A673 (cell line): ENCODE measurements at places on chromosomes 3 and 15.

GRCh38 chr3:184551103-184551502 is 10.5 kb upstream of the EPHB3 start:
- DNase-seq = no peak

- DNase-seq = no peak
Observed at GRCh38 chr3:74121761-74122160, 492.7 kb downstream of the CNTN3 start.

GRCh38 chr3:127629467-127630403 is 750 bp downstream of the PODXL2 start:
- DNase-seq = peak; percentile 19

DNA sequence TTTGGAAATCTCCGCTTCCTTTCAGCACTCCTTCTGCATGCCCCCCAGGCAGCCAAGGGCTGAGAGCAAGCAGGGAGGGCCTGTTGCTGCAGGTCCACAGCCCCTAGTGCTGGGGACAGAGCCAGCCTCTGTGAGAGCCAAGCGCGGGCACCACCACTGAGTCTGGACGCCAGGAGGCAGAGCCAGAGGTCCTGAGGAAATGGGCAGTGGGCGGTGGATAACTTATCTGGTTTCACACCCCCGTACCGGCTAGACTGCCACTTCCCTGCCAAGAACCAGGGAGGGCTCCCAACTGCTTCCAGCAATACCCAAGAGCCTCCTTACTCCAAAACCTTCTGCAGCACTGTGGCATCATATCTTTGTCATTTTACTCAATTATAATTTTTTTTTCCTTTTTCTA is 141.6 kb upstream of the IGF1R start:
- DNase-seq = no peak

DNA sequence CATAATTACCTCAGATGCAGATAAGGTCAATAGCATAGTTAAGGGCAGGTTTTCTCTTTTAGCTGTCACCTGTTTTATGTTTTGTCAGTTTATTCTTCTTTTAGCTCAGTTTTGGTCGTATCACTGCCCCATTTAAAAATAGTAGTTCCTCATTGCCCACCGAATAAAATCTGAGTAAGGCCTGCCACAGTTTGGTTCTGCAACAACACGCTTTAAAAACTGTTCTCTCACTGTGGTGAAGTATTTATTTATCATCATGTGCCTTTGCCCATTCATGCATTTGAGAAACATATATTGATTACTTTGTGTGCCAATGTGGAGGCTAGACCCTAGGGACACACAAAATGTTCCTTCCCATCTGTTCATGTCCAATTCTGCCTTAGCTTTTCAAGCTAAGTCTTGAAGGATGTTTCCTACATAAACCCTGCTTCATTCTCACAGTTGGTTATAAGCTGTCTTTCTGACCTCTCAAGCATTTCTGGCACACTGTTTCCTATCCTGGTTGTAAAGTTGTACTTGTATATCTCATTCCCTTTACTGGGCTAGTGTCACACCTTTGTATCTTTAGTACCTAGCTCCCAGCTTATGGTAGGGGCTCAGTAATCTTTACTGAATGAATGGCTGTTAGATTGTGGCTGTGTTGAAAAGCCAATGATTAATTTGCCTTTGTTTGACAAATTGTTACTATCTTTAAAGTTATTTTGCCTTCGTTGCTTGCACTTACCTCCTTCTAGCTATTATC is 23.9 kb downstream of the AKAP13 start:
- no peak for DNase-seq

- DNase-seq = peak; percentile 72
Observed at GRCh38 chr3:98343647-98344507, 9.8 kb upstream of the OR5K4 start.

- DNase-seq = no peak
Observed at GRCh38 chr15:70417535-70417934, 319.8 kb upstream of the TLE3 start.

- DNase-seq = no peak
Observed at GRCh38 chr15:98381446-98381845, 266.9 kb upstream of the IGF1R start.

GRCh38 chr3:87069971-87070370 is 79.0 kb upstream of the VGLL3 start:
- DNase-seq = peak; percentile 31

- no peak for DNase-seq
Observed at GRCh38 chr3:150747886-150748683, 14.9 kb downstream of the SIAH2 start.

GRCh38 chr15:35784745-35785144 is 238.8 kb upstream of the DPH6 start:
- DNase-seq = peak; percentile 45

- DNase-seq = no peak
Observed at GRCh38 chr15:30882849-30883433, 20.8 kb upstream of the FAN1 start.

GRCh38 chr15:90174140-90174875 is 26.8 kb upstream of the SEMA4B start:
- no peak for DNase-seq

DNA sequence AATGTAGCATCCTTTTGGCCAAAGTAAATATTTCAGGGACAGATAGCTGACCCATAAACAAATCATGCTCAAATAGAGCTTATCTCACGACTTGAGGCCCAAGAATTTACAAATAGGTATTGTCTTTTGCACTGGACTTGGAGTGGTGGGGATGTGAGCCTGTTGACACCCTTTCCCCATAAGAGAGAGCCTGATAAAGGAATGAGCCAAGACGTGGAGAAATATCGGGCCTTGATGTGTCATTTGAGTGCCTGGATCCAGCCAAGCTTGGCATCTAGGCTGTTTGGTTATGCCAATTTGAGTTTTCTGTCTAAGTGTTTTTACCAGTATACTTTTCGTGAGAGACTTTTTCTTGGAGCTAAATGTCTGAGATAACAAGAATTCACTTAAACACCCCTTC is 112.9 kb upstream of the RGMA start:
- no peak for DNase-seq

GRCh38 chr3:156449710-156450574 is 105.0 kb downstream of the SSR3 start:
- peak; percentile 39 for DNase-seq

- no peak for DNase-seq
Observed at GRCh38 chr3:60056404-60056803, 1006.6 kb upstream of the CFAP20DC start.

- DNase-seq = no peak
Observed at GRCh38 chr3:172089250-172089649, 49.9 kb downstream of the FNDC3B start.

GRCh38 chr15:39631357-39631756 is 50.5 kb downstream of the THBS1 start:
- DNase-seq = no peak

DNA sequence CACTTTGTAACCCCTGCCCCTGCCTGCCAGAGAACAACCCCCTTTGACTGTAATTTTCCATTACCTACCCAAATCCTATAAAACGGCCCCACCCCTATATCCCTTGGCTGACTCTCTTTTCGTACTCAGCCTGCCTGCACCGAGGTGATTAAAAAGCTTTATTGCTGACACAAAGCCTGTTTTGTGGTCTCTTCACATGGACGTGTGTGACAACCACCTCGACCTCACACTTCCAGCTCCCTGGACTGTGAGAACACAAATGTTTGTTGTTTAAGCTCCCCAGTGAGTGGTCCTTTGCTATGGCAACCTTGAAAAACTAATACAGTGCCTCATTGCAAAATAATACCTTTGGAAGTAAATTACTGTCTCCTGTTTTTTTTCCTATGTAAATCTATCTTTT is 299.2 kb upstream of the POU1F1 start:
- no peak for DNase-seq

- DNase-seq = no peak
Observed at GRCh38 chr3:148062590-148062989, 635.1 kb upstream of the AGTR1 start.

- peak; percentile 54 for DNase-seq
Observed at GRCh38 chr15:73927003-73927475, 777 bp downstream of the LOXL1 start.

DNA sequence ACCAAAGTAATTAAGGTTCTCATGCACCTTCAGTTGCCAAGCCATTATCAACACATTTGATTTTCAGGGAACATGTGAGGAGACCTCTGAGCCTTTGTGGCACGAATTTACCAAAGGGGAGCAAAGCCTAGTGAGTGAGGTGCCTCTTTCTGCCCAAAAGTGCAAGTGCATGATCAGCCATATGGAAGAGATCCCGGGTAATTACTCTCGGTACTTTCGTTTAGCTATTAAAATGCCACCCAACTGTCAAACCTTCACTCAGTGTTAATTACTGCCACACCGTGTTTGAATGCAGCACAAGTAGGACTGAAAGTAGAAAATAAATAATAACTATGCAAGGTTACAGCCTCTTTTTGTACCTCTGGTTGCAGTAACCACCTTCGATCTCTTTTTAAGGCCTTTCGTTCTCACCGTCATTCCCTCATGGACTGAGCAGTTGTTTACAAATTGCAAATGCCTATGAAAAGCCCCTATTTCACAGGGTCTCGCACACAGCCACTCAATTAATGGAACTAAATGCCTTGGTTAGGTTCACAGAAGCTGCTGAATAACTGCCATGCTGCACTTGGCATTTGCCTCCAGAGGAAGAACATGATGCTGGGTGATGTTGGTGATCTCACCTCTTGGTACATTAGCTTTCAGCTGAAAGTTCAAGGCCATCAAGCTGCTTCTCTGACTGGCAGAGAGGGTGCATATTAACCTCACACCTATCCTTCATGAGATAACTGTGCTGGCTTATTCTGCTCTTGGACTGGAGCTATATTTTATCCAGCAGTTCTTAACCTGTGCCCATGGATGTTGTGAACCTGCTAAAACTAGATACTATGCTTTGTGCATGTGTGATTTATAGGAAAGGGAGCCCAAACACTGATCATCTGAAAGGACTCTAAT is 69.9 kb downstream of the TNIK start:
- DNase-seq = no peak

DNA sequence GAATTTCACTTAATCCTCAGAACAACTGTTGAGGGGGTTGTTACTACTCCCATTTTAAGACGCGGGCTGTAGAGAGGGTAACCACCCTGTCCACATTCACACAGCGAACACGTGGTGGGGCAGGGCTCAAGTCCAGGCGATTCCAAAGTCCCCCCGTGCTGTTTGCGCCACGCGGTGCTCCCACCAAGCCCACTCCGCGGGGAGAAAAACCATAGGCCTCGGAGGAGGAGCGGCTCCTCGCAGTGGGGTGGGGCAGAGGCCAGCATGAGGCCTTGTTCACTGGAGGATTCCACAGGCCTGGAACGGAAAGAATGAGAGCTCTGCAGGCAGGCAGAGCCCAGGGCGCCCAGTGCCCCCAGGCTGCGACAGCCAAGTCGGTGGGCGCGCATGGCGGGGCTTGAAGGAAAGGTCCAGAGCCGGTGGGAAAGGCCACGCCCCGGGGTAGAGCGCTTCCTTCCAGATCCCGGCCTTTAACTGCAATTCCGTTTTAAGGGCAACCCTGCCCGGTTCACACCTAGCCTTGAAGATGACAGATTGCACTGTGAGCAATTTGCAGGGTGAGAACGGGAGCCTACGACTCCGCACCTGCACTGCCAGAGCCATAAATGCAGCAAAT is 161.8 kb upstream of the TBL1XR1 start:
- DNase-seq = peak; percentile 40

DNA sequence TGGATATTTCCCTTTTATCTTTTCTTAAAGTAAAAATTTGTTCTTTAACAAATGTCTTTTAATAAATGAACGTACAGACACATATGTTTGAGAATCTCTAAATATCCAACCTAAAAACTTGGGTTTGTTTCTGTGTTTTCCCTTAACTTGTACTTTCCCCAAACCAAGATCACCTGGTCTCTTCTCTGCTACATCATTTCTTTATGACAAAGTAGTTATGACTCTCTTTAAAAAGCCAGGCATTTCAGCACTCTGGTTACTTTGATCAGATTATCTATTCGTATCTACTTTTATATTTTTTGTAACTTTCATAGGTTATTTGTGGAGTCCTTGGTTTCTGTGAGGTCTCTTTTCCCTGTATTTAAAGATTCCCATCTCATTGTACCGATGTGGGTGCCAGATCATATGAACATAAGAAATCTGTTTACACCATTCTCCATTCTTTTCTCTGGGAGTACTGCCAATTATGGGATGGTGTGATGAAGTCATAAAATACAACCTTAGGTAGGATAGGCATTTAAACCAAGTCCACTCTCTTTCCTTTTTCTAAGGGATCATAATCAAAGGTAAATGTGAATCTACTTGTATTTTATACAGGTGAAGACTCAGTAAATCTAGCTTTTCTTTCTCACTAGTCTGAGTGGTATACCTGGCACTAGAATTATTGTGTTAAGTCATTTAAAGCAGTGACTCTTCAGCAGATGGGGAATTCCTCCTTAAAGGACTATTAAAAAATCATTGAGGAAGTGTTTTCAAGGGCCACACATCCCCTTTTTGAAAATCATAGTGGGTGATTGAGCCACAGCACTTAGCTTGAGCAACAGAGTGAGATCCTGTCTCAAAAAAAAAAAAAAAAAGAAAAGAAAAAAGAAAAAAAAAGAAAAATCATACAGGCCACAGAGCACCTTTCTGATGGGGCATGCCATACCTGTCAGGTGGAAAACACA is 12.4 kb upstream of the NFKBIZ start:
- DNase-seq = peak; percentile 34
